Right forelimb (tissue), 1 donor: ENCODE measurements at places on chromosomes 5 and 9.

DNA sequence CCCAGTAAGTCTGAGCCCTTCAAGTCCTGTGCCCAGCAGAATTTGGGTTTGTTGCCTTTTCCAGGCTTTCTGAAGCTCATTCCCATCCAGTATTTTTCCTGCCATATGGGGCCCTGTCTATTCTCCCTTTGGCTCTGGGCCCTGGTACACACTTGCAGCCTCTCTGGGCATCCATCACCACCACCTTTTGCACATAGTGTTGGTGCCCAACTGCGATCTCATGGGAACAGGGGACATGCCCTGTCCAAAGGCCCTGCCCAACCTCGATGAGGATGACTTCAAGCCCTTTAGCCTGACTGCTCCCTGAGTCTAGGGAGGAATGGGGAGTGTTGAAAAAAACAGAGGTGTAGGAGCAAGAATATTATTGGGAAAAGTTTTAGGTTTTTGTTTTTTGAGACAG, 11.5 kb downstream of the RGS3 start:
- DNase-seq = no peak

DNA sequence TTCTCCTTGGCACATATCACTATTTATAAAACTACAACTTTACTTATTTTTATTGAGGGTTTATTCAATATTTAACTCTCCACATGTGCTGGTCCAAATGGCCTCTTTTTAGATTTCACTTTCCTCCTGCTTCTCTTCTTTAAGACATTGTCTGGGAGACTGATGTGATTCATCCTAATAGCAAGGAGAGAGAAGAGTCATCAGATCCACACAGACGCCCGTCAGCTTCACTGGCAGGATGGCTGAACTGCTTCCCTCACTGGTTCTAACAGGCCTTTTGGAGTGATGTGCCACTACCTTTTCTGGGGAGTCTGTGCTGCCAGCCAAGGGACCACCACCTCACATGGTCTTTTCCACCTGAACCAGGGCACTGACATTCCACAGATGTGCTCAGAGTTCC, 16.5 kb upstream of the ROR2 start:
- no peak for DNase-seq

- DNase-seq = no peak
Observed at GRCh38 chr5:69498384-69498783, 5.8 kb downstream of the OCLN start.

- no peak for DNase-seq
Observed at GRCh38 chr9:130925050-130925678, 13.9 kb downstream of the FIBCD1 start.

DNA sequence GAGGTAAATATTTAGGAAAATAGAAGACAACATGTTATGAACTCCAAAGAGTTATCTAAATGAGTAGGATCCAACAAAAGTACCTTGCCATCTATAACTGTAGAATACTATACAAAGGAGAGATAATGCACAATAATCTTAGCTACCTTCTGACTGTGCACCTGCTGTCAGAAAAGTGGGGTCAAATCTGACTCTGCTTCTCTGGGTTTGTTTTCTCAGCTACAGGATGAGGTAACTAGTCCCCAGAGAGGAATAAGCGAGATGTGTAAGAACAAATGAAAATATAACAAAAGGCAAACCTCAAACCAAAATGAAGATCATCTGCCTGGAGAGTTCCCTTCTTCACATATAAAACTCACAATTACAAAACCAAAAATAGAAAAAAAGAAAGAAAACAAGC, 204.8 kb downstream of the DCP2 start:
- DNase-seq = no peak

DNA sequence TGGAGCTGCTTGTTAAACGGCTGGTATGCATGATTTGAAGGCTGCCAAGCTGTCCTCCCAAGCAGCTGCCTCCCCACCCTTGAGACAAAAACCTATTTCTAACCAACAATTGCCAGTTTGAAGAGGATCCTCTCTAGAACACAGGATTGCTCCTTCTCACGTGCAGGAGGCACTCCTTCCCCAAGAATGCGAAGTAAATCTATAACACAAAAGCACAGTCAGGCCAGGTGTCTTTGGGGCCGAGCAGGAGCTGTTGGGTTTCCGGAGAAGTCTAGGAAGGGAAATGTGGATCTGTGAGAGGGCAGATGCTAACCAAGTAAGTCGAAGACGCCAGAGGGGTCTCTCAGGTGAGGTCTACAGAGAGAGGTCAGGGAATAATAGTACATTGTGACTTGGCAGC, 35.4 kb upstream of the GNPDA1 start:
- DNase-seq = no peak

GRCh38 chr5:105899726-105900125, 1771.0 kb downstream of the EFNA5 start:
- DNase-seq = no peak

DNA sequence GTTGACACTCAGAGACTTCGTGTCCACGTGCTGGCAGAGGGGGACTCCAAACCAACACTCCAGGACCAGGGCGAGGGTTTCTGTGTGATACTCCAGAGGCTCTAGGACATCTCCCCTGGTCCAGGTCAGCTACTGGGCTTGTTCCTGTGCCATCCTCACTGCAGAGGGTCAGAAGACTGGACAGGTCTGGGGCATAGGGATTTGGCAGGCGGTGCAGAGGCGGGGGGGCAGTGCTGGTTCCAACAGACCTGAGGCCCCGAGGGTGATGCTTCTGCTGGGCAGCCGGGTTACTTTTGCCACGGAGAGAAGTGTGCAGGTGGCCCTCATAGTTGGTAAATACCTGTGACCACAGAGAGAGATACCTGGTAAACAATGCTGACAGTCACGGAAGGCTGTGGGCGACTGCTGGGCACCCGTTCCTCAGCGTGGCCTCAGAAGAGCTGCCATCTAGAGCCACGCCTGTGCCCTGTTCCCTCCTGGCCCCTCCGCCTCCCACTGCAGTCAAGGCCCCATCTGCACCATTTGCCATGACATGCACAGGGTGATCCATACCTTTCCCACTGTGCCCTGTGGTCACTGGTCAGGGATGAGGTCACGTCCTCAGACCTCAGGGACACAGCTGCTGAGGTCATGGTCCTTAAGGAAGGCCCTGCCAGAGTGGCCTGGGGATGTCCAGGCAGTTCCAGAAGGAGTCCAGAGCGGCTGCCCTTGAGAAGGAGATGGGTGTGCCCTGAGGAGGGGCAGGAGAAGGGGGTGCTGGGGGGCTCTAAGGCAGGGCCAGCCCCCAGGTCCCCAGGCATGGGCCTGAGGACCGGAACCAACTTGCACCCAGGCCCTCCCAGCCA, 30.0 kb downstream of the TRIP13 start:
- no peak for DNase-seq

GRCh38 chr9:129149442-129149841, 28.6 kb downstream of the IER5L start:
- DNase-seq = no peak

DNA sequence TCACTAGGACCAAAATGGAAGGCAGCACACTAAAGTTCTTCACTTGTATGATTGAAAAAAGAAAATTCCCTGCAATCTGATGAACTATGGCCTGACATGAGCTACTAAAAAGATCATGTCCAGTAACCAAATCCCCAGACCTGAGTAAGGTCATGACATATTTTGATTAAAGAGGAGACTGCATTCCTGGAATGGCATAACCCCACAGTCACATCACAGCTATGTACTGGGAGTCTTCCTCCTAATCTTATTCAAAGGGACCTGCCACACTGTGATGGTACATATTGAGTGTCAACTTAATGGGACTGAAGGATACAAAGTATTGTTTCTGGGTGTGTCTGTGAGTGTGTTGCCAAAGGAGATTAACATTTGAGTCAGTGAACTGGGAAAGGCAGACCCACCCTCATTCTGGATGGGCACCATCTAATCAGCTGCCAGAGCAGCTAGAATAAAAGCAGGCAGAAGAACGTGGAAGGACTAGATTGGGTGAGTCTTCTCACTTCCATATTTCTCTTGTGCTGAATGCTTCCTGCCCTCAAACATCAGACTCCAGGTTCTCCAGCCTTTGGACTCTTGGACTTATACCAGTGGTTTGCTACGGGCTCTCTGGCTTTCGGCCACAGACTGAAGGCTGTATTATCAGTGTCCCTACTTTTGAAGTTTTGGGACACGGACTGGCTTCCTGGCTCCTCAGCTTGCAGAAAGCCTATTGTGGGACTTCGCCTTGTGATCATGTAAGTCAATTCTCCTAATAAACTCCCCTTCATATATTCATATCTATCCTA, 345.0 kb downstream of the TMEM38B start:
- DNase-seq = no peak

DNA sequence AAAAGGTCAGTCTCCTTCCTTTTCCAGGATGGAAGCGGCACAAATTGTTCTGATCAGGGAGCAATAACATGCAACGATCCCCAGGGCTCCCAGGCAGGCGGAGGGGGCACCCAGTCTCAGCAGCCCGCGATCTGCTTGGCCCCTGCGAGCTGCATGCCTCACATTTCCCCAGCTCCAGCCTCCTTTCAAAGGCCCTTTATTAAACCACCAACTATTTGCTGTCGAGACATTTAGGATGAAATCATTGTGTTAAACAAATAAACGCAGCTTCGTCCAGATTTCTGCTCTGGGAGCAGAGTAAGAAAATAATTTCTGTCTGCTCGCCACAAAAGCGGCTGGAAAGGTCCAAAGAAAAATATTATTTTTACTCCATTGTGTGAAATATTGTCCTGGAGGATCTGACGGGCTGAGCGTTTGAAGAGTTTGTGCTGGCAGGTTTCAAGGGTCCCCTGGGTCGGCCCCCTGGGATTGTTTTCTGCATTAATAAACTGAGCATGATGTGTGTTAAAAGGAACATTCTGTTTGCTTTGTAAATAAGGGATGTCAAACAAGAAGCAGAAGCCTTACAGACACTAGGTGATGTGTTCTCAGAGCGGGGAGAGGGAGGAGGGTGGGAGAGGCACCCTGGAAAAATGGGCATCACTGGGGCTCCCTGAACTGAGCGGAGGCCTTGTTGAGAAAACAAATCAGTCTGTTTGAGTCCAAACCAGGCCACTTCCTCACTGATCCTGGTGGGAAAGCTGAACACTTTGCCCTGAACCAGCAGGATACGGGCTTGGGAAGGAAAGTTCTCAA, 110.1 kb downstream of the FOXD1 start:
- DNase-seq = no peak

DNA sequence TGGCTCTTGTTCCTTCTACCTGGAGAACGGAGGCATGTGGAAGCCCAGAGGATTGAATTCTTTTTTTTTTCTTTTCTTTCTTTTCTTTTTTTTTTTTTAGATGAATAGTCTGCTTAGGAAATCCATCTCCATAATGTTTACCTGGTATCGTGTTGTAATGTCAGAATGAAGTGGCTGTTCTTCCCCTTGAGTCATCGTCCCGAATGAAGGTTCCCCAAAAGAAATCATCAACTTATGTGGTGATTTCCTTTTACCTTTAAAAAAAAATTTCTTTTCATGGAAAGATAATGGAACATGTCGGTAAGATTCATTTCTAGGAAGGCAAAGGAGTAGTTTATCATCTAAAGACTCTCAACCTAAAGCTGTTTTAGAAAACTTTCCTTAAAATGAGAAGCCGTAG, 59.7 kb downstream of the DOCK8 start:
- no peak for DNase-seq
